ENCODE measurements at places on chromosomes 6 and 20.

- DNase-seq: no peak
Observed at GRCh38 chr20:10735195-10735949, 61.6 kb upstream of the JAG1 start.

- no peak for DNase-seq
Observed at GRCh38 chr6:80003826-80004172, 650 bp upstream of the TTK start.

GRCh38 chr20:531608-532007 is 12.0 kb downstream of the CSNK2A1 start:
- no peak for DNase-seq

DNA sequence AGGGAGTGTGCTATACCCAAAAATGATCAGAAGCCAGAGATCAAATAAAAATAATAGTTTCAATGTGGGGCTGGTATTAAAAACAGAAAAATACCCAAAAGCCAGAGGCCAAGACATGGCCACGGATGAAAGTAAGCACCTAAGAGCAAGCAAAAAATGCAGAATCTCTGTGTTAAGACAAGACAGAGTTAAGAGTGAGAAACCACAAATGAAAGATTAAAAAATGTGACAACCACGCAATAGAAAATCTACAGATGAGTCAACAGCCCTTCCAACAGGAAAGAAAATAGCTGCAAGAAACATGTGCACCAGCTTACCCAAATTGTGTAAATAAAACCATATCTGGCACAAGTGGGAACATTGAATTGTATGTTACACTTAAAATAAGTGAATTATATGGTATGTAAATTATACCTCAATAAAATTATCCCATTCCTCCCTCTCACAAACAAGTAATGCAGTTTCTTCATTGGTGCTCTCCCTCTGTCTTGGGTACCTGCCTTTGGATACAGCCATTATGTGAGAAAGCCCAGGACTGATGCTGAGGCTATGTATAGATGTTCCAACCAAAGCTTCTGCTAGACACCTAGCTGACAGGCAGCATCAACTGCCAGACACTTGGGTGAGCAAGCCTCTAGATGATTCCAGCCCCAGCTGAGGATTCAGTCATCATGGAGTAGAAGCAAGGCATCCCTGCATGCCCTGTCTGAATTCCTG is 55.3 kb upstream of the UFL1 start:
- DNase-seq: no peak

DNA sequence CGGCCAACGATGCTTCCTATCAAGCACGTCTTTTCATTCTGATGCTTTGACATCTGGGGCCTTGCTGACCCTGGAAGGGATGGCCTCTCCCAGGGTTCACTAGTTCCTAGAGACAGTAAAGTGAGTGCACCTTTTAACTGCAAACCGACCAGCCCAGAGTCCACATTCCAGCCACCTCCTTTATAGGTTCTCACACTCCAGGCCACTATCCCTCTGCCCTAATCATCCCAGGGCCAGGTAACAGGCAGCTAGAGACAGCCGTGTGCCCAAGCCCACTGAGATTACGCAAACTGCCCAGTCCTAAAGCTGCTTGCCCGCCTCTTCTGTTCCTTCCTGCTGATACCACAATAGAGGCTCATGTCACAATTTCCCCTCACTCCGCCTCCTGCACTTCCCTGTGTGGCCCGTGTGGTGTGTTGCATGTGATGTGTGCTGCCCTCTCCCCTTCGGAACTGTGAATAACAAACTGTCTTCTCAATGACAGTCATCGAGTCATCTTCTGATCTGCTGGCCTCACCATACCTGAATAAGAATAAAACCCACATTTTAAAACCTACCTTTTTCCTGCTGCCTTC is 123.7 kb upstream of the EXOC2 start:
- no peak for DNase-seq

DNA sequence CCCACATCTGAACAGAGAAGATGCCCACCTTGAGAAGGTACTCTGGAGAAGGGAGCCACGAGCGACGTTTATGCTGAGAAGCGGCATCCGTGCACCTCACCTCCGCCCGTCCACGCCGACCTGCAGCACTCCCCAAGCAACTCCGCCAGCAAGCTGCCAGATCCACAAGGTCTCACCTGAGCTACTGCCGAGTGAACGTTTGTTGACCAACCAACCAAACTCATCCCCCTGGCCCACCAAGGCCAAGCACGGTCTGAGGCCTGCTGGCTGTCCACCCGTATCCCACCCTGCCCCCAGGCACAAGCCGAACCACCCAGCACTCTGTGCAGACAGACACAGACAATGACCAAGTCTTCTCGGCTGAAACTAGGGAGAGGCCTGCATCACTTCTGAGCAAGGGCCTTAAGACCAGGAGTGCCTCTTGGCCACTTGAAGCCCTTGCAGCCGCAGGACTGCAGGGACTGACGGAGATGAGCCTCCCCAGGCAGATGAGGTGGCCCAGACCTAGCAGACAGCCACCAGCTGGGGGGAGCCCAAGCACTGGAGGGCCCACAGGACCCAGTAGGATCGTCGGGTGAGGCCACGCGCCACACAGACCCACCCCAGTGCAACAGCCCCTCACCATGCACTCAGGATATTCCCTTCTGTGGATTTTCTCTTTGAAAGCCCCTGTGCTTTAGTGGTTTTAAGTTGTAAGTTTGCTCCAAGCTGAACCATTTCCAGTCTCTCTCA is 12.1 kb downstream of the TAF4 start:
- no peak for DNase-seq

DNA sequence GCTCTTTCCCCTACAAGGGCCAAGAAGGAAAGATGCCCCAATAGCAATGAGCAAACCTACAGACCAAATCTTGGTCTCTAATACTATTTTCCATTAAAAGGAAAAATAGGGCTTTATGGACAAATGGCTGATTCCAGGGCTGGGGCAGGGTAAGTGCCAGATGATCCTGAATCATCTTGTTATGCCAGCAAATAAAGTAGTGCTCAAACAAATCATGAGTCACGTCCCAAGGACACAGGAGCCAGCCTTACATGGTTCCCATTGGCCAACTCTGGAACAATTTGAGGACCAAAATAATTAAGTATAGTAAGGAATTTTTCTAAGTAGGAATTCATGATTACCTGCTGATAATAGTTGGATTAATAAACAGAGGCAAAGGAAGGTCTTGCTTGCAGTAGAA is 53.2 kb upstream of the NKX2-4 start:
- DNase-seq: no peak

GRCh38 chr6:136465766-136466303 is 84.4 kb downstream of the MAP7 start:
- no peak for DNase-seq

- no peak for DNase-seq
Observed at GRCh38 chr6:119612911-119613381, 263.4 kb upstream of the MAN1A1 start.

All from PC-9 (cell line).